ENCODE measurements at places on chromosomes 7 and 10.

GRCh38 chr7:13104128-13104527 lies 416.7 kb downstream of the ARL4A start:
- no peak for DNase-seq

- no peak for DNase-seq
Observed at GRCh38 chr7:98206451-98207330, 4.5 kb upstream of the BHLHA15 start.

- DNase-seq = no peak
Observed at GRCh38 chr7:121873289-121874194, 581 bp downstream of the PTPRZ1 start.

GRCh38 chr10:77582710-77583115 lies 54.9 kb downstream of the KCNMA1 start:
- no peak for DNase-seq

DNA sequence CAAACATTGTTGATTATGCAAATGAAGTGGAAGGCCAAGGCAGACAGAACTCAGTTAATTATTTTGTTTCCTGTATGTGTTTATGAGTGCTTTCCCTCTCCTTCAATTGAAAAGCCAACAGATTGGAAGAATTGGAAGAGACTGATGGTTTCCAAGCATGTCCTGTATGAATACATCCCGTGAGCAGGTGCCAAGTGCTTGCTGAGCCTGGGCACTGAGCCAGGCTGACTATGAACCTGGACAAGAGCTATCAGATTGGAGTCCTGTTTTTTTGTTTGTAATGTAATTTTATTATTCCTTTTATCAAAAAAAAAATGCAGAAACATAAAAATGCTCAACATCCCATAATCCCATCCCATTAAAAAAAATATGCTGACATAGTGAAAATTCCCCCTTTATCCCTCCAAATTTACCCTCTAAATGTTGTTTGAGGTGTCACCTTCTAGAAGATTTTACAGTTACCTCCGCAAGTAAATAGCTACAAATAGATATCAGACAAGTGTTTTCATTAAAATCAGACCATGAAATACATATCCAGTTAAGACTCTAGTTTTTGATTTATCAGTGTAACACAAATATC lies 449.5 kb downstream of the GRID1 start:
- no peak for DNase-seq

DNA sequence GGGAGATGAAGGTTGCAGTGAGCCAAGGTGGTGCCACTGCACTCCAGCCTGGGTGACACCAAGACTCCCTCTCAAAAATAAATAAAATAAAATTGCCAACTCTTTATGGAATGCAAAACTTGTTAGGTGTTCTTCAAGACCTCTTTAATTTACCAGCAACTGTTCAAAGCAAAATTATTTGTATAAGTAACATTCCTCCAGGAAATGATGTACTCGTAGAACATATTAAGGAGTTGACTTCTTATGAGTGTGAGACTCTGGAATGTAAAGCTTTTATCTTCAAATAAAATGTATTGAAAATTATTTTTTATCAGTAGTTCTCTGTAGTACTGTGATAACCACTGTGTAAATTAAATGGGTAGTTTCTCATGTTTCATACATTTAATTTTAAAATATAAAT lies 94.4 kb downstream of the CYP51A1 start:
- DNase-seq = no peak

DNA sequence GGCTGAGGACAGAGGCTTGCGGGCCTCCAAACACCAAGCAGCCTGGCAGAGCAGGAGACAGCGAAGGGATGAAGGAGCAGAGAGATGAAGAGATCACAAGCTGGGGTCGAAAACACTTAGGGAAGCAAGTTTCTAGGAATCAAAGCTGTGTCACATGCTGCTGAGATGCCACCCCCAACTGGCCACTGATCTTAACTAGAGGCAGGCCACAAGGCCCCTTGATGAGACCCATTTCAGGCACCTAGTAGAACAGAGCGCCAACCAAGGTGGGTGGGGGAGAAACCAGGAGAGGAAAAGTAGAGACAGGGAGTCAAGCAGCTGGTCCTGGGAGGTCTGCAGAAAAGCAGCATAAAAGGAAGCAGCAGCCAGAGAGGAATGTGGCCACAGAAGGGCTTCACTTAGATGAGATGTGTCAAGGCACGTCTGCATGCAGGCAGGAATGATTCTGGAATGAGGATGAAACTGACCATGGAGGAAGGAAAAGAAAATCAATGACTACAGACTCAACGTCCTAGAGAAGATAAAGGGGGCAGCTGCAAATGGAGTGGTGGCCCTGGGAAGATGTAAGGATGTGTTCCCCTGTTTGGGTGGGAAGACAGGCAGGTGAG lies 85.0 kb upstream of the DDC start:
- no peak for DNase-seq

- DNase-seq = no peak
Observed at GRCh38 chr7:129843365-129843898, 109.3 kb downstream of the UBE2H start.

DNA sequence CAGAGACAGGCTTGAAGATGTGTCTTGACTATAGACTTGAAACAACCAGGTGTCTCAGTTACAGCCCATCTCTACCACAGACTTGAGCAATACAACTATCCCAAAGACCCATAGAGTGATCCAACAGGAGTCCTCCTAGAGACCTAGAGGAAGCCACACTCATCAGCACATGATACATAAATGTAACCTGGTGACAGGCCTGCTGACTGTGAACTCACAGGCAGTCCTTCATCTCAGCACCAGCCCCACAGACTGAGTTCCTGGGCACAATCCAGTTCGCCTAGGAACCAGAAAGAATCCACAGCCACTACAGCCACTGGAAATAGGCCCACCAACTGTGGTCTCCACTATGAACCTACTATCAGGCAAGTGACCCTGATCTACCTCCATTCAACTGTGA lies 121.3 kb downstream of the MACC1 start:
- DNase-seq = no peak

DNA sequence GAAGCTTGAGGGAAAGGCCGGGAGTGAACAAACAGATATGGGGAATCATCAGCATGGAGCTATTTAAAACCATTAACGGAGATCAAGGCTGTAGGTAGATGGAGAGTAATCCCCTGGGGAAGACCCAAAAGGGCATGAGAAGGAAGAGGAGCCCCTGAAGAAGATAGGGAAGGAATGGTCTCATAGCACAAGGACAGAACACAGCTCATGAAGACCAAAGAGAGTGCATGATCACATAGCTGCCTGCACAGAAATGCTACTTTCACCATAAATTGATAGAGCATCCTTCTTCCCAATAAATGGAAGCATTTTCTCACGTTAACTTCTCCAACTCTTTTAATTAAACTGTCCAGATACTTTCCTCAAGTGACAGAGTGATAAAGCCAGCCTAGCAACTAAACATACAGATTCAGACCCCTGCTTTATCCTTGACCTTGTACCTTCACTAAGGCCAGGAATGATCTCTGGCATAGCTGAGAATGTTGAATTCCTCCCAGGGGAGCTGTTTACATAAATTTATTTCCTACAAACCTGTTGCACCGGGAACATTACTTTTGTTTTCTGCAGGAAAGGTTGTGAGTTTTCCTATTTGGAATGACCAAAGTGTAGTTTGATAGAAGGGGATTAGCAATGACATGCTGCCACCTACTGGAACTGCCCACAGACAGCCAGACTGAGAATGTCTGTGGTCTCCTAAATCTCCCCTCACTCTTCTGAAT lies 110.8 kb upstream of the LRGUK start:
- no peak for DNase-seq

DNA sequence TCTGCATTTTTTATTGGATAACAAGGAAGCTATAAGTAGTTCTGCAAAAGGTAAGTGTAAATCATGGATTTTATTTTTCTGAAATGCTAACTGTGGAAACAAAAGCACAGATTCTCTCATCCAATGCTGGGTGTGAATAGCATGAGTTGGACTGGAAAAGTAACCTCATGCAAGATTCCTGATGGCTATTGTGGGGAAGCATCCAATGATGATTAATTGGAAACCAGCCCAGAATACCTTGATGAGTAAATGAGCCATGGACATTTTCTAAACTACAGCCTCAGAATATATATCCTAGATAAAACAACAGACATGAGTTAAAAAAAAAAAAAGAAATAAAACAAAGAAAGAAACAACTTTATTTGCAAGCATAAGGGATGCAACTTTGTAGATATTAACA lies 934.6 kb downstream of the CCSER2 start:
- DNase-seq = no peak

DNA sequence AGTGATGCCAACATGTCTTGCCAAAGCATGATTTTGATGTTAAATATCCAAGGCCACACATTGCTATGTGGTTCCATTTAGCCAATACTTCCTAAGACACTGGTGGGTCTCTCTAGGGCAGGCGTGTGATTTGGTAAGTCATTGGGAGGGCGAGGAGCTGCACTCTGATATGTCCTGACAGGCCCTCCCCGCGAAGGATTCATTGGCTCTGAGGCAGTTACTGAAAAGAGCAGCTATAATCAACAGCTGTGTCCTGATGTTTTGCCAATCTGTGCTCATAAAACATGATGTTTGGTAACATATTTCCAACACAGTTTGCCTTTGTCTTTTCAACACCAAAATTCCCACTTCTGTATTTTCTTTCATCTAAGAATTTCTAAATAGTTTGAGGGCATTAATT lies 646.7 kb downstream of the PARD3 start:
- DNase-seq = no peak

DNA sequence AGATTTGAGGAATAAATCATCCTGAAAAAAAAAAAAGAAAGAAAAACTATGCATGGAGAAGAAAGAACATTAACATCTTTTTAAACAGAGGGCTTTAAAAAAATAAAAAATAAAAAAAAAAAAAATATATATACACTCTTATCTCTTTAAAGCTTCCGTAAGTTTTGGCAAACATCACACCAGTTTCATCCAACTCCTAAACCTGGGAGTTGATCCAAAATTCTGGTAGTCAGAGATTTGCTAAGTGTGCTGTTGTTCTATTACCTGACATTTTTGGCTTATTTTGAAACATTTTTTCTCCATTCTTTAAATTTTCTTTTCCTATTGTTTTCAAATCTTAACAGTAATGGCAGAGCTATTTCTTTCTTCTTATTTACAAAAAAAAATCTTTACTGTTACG lies 273.1 kb downstream of the AGMO start:
- DNase-seq = no peak

GRCh38 chr7:28835800-28836199 lies 122.3 kb downstream of the TRIL start:
- no peak for DNase-seq

- DNase-seq = no peak
Observed at GRCh38 chr10:97080051-97080776, 105.5 kb downstream of the SLIT1 start.
